ENCODE measurements at places on chromosomes 4 and X. TPM values are rescaled to one million over a fixed set of nuclear protein-coding genes. Genes with fewer than 3 reads are reported as not detected.

DNA sequence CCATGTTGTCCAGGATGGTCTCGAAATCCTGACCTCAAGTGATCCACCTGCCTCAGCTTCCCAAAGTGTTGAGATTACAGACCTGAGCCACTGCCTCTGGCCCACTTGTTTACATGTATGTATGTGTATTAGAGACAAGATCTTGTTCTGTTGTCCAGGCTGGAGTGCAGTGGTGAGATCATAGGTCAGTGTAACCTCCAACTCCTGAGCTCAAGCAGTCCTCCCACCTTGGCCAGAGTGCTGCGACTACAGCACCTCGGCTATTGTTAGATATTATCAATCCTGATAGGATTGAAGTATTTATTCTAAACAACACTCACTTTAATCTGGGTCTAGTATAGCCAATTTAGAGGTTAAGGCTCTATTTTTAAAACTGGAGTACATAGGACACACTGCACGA is 36.0 kb downstream of the PAGE1 start:
- no peak for DNase-seq

- DNase-seq, result no peak
These were observed 136.6 kb downstream of the VEGFC start for GRCh38 chr4:176656108-176656507.

DNA sequence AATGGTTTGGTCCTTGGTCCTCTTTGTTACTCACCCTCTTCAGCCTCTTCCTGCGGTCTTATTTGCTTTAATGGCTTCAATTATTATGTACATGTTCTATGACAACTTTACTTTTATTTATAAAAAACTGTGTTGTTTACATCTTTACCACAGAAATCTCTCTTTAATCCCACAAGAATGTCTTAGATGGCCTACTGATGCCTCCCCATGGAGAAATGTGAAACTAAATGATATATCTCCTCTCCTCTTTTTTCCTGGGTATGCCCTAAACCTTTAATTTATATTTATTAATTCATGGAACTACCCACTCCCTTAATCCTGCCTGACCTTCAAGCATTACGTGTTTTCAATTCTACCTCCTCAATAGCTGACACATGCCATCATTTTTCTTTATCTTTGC is 573.2 kb downstream of the CENPC start:
- DNase-seq, result no peak

GRCh38 chrX:150841456-150842197 is 56.8 kb downstream of the CD99L2 start:
- no peak for DNase-seq

DNA sequence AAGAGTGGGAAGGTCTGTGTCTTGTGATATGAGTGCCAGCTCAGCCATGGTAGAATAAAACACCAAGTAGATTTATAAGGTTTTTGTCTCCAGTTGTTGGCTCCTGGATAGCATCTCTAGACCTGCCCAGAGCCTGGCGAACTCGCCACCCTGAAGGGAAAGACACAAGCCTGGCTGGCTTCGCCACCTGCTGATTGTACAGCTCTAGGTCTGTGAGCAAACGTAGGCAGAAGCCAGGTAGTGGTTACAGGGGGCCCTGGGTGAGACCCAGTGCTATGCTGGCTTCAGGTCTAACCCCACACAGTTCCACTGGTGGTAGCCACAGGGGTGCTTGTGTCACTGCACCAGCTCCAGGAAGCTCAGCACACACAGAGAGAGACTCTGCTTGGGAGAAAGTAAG is 100.5 kb downstream of the BLTP1 start:
- no peak for DNase-seq

GRCh38 chrX:55169782-55170181 is 50.4 kb upstream of the PAGE5 start:
- DNase-seq, result no peak

GRCh38 chr4:124948976-124949597 is 236.6 kb upstream of the ANKRD50 start:
- no peak for DNase-seq

The REPS2 gene
- 10.4 TPM for total RNA-seq

The ERCC6L gene
- total RNA-seq, result not detected

All from tibial nerve (tissue), 4 donors.